ENCODE measurements at places on chromosomes 4 and X.

DNA sequence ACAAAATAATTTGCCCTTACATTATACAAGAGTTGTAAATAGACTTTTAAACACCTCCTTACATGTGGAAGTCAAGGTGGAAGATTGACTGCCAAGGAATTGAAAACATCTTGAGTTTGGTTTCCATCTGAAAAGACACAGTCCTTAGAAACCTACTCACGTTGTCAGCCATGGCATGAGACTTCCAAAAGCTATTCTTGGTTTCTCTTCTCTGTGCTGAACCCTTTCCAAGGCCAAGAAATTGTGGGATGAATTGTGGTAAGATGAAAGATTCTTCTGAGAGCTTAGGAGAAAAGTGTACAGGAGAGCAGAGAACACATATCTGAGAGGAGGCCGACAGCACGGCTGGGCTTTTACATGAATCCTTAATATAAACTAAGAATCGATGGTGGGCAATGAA lies 370.0 kb downstream of the FBXW7 start:
- no peak for DNase-seq

DNA sequence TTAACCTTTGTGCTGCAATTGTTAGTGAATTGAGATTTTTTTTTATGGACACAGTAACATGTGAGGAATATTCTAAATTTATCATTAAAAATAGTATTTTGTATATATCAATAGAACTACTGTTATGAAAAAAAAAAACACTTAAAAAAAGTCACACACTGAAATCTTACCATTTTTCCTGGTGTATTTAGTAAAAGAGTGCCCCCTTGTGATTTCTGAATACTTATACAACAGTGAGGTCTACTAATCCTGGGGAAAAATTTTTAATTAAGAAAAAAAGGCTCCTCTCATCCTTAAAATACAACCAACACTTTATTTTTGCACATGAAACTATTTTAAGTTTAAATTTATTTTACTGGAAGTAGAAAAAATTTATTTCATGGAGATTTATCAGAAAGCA lies 56.4 kb upstream of the SPOCK3 start:
- no peak for DNase-seq

GRCh38 chr4:119130365-119131065 lies 5.1 kb upstream of the MYOZ2 start:
- no peak for DNase-seq

GRCh38 chrX:20433388-20433775 lies 166.7 kb upstream of the RPS6KA3 start:
- DNase-seq: no peak

GRCh38 chr4:26003056-26003455 lies 89.0 kb downstream of the SMIM20 start:
- DNase-seq: no peak

GRCh38 chr4:99846891-99847290 lies 30.3 kb downstream of the DAPP1 start:
- DNase-seq: no peak

DNA sequence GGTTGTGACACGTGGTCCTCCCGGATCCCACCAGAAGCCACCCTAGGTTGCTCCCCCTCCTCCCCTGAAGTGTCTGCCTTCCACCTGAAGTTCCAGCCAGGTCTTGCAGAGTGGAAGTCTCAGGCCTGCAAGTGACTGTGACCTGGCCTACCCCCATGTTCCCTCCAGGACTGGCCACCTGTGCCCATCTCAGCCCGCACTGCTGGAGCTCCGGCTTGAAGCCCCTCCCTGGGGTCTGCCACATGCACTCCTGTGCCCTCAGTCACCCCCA lies 6.1 kb upstream of the HGFAC start:
- no peak for DNase-seq

GRCh38 chr4:98514741-98515469 lies 143.5 kb downstream of the TSPAN5 start:
- no peak for DNase-seq

DNA sequence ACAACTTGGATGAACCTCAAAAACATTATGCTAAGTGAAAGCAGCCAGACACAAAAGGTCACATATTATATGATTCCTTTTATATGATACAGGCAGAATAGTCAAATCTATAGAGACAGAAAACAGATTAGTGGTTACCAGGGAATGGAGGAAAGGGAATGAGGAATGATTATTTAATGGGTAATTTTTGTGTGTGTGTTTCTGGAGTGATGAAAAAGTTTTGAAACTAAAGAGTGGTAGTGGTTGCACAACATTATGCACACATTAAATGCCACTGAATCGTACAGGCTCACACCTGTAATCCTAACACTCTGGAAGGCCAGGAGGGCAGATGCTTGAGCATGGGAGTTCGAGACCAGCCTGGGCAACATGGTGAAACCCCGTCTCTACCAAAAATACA lies 19.6 kb upstream of the SOD3 start:
- DNase-seq: no peak

GRCh38 chr4:99754756-99755155 lies 61.9 kb upstream of the DAPP1 start:
- DNase-seq: no peak

GRCh38 chr4:82500435-82501153 lies 61.2 kb downstream of the TMEM150C start:
- no peak for DNase-seq

GRCh38 chrX:93673056-93673868 lies at the start of gene NAP1L3:
Gene NAP1L3 (minus strand): TSS chrX:93673578. CDS start chrX:93673304, 274 bp downstream.
- DNase-seq: no peak

- DNase-seq: no peak
Observed at GRCh38 chr4:79030973-79031372, 91.7 kb upstream of the PAQR3 start.

GRCh38 chrX:35507701-35508100 lies 290.4 kb upstream of the MAGEB16 start:
- no peak for DNase-seq

DNA sequence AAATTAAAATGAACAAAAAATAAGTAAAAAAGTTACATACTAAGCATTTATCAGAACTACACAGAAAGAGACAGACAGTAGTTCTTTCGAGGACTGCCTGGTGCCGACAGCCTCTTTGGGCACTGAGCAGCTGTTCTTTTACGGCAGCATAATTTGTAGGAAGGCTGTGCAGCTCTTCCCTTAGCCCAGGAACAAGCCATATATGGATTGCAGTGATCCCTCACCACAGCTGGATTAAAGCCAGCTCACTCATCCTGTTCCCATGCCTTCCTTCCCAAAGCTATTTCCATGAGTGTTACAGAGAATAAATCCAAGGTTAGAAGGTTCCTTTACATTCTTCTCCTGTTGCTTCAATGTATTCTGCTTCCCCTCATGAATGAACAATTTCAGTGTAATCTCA lies 71.7 kb downstream of the DDX60L start:
- no peak for DNase-seq

DNA sequence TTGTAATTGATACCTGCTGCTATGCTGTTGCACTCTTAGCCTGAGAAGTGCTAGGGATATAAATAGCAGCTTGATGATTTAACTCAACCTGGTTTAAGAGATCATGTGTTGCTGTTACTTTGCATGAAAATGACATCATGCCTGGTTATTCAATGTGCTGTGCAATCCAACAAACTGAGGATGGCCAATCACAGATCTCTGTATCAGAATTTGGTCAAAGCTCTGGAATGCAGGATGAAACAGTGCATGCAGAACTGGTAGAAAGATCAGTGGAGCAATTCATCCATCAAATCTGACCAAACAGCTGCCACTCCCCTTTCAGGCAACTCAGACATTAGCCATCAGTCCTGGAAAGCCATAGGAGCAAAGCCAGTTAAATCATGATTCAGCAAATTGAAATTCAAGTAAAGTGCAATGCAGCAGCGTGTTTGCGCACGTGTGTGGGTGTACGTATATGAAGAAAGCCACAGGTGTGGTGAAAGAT lies 160.3 kb upstream of the RASGEF1B start:
- DNase-seq: no peak

- no peak for DNase-seq
Observed at GRCh38 chr4:114677346-114677979, 78.9 kb downstream of the UGT8 start.

DNA sequence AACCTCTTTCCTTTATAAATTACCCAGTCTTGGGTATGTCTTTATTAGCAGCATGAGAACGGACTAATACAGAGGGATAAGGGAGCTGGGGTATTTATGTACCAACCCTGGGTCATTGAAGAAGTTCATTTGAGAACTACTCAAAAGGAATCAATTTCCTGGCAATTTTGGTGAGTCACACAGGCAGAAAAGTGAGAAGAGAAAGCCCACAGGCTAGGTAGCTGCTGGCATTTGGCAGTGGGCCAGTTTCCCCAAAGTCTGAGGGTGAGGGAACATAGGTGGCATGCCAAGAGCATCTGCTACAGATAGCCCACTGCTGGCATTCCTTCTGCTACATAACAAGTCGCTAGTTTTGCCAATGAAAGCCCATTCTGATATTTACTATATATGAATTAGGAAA lies 411.2 kb downstream of the MID1IP1 start:
- no peak for DNase-seq

DNA sequence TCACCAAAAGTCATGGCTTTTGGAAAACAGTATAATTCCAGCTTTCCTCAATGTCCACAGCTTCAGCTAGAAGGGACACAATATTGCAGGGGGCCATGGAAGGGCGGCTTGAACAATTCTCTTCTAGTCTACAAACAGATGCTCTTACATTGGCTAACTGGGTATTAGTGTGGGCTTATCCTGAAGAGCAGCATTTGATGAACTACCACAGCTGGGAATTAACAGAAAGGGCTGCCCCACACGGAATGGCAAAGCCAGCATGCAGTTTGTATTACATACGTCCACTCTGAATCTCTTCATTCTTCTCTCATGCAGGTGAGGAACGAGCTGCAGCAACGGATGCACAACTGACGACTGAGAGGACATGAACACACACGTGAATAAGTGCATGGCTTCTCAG lies 13.0 kb upstream of the PDCL2 start:
- DNase-seq: no peak

DNA sequence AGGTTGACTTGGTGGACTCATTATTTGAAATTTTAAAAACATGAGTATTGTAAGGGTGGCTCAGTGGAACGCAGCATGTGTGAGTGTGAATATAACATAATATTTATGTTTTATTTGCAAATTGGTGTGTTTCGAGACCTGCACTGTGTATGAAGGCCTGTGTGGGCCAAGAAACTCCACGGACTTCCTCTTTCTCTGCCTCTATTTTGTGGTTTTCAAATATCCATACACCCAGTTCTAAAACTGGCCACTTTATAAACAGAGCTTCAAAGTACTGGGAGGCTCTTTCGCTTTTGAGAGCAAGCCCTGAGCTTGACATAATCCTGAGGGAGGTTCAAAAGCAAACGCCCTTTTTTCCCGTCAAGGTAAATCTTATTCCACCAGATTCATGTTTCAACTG lies 187.7 kb downstream of the GPAT3 start:
- DNase-seq: no peak

- no peak for DNase-seq
Observed at GRCh38 chr4:53050361-53050774, 188.3 kb downstream of the RASL11B start.

GRCh38 chrX:16638533-16638932 lies 11.4 kb upstream of the S100G start:
- no peak for DNase-seq

DNA sequence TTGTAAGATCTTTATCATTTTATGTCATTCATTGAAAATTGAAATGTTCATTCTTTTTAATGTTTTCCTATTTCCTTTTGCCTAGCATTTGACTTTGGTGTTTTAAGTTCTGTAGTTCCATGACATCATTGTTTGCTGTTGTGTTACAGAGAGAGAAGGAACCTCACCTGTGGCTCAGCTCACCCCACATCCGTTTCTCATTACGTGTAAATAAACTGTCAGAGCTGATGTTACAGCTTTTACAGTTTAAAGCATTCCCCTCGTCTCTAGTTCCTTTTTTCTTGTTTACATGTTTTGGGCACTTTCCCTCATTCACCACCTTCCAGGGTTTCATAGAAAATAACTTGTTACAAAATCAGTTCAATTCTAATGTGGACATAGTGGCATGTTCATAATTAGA lies 137.2 kb downstream of the FNIP2 start:
- DNase-seq: no peak

DNA sequence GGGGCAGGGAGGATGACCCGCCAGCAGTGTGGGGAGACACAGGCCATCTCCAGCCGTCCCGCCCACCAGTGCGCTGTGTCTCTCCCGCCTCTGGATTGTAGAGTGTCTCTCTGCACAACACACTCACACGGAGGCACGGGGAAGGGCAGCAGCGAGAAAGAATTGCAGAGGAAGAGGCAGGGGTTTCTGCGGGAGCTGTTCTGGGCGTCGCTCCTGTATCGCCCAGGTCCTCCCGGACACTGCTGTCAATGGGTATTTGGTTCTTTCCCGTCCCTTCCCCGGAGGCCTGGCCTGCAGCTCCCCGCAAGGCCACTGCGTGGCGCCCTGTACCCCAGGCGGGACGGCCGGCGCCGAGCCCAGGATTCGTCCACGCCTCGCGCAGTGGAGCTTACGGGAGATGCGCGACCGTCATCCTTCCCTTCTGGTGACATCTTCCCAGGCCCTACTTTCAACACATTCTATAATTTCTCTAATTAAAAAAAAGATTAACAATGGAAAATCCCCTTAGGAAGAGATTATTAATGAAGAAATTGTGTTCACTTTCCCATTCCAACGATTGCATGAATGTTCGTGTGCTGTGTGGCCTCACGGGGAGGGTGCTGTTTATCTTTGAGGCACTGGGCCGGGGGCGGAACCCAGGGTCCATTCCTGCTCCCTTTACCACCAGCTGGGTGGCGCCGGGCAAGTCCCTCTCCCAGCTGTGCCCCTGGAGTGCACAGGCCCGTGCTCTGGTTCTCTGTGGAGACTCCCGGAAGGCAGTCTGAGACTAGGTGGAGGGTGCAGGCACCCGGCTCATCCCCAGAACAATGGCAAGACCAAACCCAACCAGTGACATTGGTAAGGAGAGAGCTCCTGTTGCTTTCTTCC lies 95.7 kb downstream of the CPZ start:
- DNase-seq: no peak

Data from cortex of kidney (tissue), 1 donor.